ENCODE measurements at places on chromosomes 3 and 15.
A peak's percentile ranks its signal among the peaks of the same experiment; 100 is the strongest.

- DNase-seq: no peak
Observed at GRCh38 chr3:127406309-127407025, 118.6 kb upstream of the PRR20G start.

DNA sequence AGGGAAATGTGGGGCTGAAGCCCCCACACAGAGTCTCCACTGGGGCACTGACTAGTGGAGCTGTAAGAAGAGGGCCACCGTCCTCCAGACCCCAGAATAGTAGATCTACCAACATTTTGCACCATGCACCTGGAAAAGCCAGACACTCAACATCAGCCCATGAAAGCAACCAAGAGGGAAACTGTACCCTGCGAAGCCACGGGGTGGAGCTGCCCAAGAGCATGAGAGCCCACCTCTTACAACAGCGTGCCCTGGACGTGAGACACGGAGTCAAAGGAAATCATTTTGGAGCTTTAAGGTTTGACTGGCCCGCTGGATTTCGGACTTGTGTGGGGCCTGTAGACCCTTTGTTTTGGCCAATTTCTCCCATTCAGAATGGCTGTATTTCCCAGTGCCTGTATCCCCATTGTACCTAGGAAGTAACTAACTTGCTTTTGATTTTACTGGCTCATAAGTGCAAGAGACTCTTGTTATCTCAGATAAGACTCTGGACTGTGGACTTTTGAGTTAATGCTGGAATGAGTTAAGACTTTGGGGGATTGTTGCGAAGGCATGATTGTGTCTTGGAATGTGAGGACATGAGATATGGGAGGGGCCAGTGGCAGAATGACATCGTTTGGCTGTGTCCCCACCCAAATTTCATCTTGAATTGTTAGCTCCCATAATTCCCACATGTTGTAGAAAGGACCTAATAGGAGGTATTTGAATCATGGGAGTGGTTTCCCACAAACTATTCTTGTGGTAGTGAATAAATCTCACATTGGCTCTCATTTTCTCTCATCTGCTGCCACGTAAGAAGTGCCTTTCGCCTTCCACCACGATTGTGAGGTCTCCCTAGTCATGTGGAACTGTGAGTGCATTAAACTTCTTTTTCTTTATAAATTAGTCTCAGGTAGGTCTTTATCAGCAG lies 105.8 kb downstream of the CBLB start:
- no peak for DNase-seq

DNA sequence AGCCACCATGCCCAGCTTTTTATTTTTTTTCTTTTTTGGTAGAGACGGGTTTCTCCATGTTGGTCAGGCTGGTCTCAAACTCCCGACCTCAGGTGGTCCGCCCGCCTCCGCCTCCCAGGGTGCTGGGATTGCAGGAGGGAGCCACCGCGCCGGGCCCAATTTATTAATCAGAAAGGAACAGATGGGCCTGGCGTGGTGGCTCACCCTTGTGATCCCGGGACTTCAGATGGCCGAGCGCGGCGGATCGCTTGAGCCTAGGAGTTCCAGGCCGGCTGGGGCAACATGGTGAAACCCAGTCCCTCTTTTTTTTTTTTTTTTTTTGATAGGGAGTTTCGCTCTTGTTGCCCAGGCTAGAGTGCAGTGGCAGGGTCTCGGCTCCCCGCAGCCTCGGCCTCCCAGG lies 64.6 kb downstream of the GOLGA6L7 start:
- DNase-seq: no peak

GRCh38 chr3:172973799-172974198 lies 167.2 kb downstream of the SPATA16 start:
- no peak for DNase-seq

- peak; percentile 56 for DNase-seq
Observed at GRCh38 chr15:61528581-61528910, 299.4 kb upstream of the RORA start.

DNA sequence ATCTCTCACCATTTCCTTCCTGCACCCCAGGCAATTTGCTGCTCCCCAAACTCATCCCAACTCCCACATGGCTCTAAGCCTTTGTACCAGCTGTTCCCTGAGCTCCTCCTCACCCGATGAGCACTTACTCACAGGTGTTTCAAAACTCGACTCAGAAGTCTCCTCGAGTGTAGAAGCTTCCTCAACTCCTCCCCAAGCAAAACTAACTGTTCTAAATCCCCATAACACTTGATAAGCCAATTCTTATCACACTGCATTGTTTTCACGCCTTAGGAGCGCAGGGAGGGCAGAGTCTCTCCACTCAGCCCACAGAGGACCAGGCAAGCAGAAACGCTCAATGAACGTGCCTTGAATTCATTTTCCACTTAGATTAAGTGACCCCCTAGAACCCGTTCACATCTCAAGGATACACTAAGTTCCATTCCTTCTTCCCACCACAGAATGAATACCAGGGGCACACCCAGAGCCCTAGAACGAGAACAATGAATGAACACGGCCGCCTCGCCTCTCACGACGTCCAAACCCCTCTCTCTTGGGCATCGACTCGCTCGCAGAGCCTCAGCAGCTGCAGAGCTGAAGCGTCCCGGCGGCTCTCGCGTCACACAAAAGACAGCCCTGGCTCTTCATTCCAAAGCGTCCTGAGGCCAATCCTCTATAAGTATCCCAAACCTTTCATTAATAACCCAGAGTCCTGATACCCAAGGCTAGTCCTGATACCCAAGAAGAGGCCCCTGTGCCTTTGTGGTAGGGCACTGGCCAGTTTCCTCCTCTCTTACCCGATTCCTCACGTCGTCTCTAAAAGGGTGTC lies 1.1 kb downstream of the RAF1 start:
- peak; percentile 40 for DNase-seq

- no peak for DNase-seq
Observed at GRCh38 chr3:177421481-177421785, 224.2 kb upstream of the TBL1XR1 start.

GRCh38 chr3:114380233-114380651 lies 86.4 kb downstream of the TIGIT start:
- no peak for DNase-seq

DNA sequence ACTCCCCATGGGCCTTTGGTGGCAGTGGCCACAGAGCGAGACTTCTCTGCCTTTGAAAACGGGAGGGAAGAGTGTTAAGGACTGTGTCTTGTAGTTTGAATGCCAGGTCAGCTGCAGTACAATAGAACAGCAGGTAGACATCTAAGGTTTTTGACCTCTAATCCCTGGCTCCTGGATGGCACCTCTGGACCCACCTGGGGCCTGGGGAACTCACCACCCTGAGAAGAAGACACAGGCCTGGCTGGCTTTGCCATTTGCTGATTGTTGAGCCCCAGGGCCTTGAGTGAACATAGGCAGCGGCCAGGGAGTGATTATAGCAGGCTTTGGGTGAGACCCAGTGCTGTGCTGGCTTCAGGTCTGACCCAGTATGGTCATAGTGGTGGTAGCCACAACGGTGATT lies 66.4 kb downstream of the ZMAT3 start:
- DNase-seq: no peak

GRCh38 chr3:21462141-21462540 lies 288.9 kb downstream of the ZNF385D start:
- no peak for DNase-seq

GRCh38 chr15:23538648-23539047 lies 26.8 kb upstream of the MKRN3 start:
- DNase-seq: no peak

DNA sequence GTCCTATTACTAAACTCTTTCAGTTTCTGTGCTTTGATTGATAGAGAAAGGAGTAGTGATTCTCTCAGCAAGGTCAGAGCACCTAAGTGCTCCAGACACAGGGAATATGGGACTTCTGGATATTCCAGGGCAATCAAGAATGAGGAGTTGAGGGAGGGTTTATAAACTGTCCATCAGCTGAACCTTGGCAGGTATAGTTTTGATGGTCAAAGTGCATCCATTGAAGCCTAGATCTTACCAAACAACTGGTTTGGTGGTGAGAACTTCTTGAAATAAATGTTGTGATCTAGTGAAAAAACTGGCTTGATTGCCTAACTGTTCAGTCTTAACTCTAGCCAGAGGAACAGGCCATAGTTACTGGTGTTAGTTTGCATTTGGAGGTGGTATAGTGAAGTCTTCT lies 207.0 kb upstream of the ONECUT1 start:
- no peak for DNase-seq

DNA sequence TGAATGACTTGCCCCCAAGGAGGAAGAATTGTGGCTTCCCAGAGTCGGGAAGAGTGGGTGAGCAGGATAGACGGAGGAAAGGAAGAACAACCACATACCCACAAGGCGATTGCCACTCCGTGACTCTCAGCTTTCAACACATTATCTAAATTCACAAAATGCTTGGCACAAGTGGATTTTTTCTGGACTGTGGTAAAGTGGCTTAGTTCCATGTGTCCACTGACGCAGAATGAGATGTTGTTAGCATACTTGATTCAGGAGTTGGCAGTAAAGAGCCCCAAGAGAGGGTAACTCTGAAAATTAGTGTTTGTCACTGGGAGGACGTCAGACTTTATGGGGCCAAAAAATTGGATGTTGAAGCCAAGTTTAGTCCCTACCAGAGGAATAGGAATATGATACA lies 198.8 kb upstream of the CTNNB1 start:
- DNase-seq: no peak

GRCh38 chr3:78050276-78051065 lies 1010.6 kb downstream of the ROBO2 start:
- DNase-seq: no peak

GRCh38 chr3:187935623-187936156 lies 190.4 kb upstream of the BCL6 start:
- no peak for DNase-seq

DNA sequence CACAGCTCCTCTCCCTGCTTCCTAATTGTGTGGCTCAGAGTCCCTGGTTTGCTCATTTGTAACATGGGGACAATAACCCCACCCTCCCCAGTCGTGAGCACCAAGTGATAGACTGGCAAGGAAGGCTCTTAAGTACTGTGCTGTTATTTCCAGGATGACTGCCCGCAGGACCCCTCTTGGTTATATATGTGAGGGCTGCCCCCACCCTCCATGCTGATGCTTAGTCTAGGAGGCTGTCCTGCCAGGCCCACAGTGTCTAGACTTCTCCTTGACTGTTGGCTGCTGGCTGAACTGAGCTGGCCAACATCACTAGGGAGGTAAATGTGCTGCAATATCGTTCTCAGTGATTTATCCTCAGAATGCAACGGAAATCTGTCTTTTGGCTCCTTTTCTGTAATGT lies 45.1 kb downstream of the RAB11A start:
- no peak for DNase-seq

GRCh38 chr15:36024031-36024688 lies 478.2 kb upstream of the DPH6 start:
- no peak for DNase-seq

GRCh38 chr3:65888980-65889706 lies 149.6 kb downstream of the MAGI1 start:
- DNase-seq: peak; percentile 55

DNA sequence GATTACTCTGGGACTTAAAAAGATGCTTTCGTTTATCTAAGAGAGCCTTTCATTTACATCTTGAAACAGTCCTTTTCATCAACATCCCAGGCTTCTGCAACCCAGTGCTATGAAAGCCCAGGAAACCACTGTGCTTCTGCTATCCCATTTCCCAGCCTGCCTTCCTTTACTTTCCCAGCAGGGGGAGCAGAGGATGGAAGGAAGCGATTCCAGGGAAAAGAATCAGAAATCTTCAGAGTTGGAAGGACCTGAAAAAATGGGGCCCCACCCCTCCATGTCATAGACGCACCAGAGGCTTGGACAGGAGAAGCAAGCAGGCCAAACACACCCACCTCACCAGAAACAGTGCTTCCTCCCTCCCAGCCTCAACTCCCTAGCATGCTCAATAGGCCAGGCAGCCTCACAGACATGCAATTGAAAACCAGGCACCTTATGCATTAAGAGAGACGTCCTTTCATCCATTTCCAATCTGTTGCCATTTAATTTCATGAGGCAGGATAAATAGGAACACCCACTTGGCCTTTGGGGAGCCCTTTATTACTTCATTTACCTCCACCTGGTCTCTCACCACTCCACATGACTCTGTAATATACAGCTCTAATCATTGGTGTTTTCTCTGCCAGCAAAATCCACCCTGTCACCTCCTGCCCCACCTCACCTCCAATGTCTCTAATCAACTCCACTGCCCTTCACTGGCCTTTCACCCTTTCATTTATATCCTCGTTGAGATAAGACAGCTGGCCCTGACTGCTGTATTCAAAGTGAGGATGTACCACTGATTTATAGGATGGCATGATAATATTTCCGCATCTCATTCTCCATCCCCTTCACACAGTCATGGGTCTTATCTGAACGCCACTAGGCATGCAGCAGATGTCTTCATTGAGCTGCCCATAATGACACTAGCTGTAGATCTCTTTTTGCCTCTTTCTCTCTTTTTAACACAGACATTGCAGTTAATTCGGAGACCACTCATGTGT lies 583.9 kb downstream of the NTRK3 start:
- no peak for DNase-seq

- DNase-seq: no peak
Observed at GRCh38 chr3:125003859-125004595, 51.8 kb downstream of the HEG1 start.

- no peak for DNase-seq
Observed at GRCh38 chr3:13016083-13016720, 57.0 kb downstream of the IQSEC1 start.

- DNase-seq: no peak
Observed at GRCh38 chr3:62584636-62585035, 211.3 kb upstream of the FEZF2 start.

GRCh38 chr3:23966328-23966727 lies 21.2 kb downstream of the NR1D2 start:
- DNase-seq: no peak
